ENCODE measurements at places on chromosomes 5 and 9. TPM values are rescaled to one million over a fixed set of nuclear protein-coding genes. Genes with fewer than 3 reads are reported as not detected.

The AHRR gene
- 17.2 TPM for total RNA-seq

The FGD3 gene
- total RNA-seq: 32.5 TPM

The QRFP gene
- total RNA-seq: not detected

The GADD45G gene
- 16.7 TPM for total RNA-seq

The CCNI2 gene
- total RNA-seq: 7.4 TPM

The CDC20B gene
- total RNA-seq: not detected

The OLFM1 gene
- total RNA-seq: 0.26 TPM

DNA sequence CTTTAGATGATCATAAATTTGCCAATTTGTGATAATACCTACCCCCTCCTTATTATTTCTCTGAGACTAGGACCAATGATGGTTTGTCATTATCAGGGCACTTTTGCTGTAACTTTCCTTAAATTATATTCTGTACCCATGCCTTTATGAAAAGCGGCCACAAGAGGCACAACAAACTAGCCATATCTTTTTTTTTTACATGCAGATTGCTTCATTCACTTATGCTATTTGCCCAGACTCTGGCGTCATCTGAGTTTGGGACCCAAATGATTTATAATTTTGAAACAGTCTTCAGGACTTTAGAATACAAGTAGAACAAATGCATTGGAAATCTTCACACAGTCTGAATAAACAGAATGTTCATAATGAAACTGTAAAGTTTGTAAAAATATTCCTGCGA, 408.1 kb downstream of the MAT2B start:
- no peak for DNase-seq

- no peak for DNase-seq
These were observed 24.0 kb upstream of the FAM120AOS start for GRCh38 chr9:93477397-93477796.

DNA sequence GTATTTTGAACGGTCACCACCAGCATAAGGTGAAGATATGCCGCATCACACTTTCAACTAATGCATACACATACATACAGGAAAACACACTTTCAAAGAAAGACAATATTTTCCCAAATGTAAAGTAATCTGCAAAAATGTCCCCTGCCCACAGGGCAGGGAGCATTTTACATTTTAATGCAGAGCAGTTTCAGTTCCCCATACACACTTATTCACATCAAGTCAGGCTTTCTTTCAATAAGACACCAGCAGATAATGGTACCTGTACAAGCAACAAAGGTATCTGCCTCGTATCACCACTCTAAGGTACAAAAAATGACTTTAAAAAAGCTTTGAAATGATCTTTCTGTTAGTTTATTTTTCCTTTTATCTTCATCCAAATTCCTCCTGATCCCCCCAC, 247.1 kb upstream of the CCNG1 start:
- DNase-seq: no peak

- DNase-seq: no peak
These were observed 139.7 kb upstream of the PITX1 start for GRCh38 chr5:135173662-135174290.

DNA sequence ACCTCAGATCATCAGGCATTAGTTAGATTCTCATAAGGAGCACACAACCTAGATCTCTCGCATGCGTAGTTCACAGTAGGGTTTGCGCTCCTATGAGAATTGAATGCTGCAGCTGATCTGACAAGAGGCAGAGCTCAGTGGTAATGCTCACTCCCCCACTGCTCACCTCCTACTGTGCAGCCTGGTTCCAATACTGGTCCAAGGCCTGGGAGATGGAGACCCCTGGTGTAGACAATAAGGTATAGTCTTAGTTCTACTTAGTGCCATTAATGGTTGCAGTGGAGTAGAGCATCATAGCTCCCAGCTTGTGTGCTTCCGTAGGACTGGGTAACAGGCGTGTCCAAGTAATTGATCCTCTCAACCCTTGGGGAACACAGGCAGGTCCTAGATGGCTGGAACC, 70.4 kb upstream of the ANKRD55 start:
- DNase-seq: no peak

GRCh38 chr5:158484150-158484549, 615.6 kb downstream of the EBF1 start:
- no peak for DNase-seq

DNA sequence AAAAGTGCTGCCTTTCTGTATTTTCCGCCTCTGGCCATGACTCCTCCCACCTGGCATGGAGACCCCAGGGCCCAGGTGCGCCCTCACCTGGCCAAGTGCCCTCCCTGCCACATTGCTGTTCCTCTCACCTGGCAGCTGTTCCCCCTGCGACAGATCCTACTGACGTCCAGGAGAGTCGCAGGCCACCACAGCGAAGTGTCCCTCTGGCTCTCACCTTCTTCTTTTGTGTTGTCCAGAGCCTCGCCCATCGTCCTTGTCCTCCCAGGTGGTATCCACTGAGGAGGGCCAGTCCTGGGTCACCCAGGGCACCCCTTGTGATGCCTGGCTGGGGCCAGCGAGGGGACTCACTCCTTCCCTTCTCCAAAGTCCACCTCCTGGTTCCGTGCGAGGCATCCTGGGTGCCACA, 2.6 kb downstream of the NKD2 start:
- DNase-seq: peak; percentile 44

- no peak for DNase-seq
These were observed 74.1 kb upstream of the FSD1L start for GRCh38 chr9:105373723-105374122.

DNA sequence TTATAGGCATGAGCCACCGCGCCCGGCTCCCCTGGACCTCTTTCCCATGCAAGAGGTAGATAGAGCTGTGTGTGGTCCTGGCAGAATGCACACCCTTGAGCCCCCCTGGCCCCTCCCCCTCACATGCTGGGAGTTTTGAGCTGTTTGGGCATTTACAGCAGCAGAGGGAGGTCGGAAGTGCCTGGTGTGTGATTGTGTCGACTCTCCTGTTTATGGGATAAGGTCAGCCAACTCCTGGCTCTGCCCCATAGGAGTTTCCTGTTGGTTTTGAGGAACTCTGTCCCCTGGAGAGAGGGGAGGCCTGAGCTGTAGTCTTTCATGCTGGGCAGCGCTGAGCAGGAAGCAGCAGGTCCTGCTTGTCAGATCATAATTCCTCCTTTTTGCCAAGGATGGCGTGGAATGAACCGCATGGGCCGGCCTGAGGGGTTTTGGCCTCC, 6.0 kb downstream of the LRRC8A start:
- DNase-seq: no peak

- DNase-seq: no peak
These were observed 68.6 kb upstream of the MAP3K1 start for GRCh38 chr5:56746553-56747339.

- DNase-seq: no peak
These were observed 48.4 kb upstream of the APC start for GRCh38 chr5:112689155-112689909.

- no peak for DNase-seq
These were observed 177.8 kb upstream of the ZNF462 start for GRCh38 chr9:106684940-106685695.

GRCh38 chr5:40801771-40802562, 3.8 kb upstream of the PRKAA1 start:
- no peak for DNase-seq

- DNase-seq: no peak
These were observed 3.9 kb upstream of the ISL1 start for GRCh38 chr5:51379331-51379700.

DNA sequence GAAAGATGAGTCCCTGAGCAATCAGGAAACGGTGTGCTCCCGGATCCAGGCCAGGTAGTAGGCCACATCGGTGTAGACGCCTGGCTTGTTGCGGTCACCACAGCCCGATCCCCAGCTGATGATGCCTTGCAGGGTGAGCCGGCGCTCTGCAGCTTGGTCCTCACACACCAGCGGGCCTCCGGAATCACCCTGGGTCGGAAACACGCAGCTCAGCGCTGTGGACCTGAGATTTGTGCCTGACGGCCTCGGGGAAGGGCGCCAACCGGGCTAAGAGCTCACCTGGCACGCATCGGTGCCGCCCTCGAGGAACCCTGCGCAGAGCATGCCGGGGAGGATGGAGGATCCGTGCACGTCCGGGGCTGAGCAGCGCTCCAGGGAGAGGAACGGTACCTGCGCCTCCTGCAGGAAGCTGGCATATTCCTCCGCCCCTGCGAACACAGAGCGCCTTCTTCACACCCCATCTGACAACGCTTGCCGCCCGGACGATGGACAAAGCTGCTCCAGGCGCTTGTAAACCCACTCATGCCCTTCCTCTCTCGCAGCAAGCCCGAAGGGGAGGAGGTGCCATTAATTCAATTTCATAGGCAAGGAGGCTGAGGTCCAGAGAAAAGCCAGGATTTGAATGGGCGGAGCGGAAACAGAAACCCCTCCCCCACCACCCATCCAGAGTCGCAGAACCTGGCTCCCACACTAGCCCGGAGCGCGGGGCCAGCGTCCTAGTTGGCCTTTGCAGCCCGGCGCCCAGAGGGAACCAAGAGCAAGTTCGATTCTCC, 2.0 kb upstream of the PFN3 start:
- DNase-seq: peak; percentile 64

DNA sequence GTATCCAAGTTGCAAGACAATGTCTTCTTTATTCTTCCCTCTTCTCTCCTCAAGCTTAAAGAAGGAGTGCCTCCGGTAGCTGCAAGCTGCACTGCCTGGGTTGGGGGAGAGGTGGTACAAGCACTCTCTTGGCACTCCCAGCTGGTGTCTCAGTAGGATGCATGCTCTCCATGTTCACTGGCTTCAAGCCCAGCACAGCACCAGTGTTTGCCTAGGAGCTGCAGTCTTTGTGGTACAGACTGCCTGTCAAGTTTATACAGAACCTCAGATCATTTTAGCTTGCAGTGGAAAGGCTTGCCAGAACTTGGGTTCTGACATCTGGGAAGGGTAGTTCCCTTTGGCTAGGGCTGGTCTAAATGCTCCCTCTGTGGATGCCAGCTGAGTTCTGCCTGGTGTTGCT, 505.6 kb downstream of the MAN2A1 start:
- no peak for DNase-seq

- DNase-seq: no peak
These were observed 138.2 kb upstream of the FST start for GRCh38 chr5:53342236-53342635.

- DNase-seq: no peak
These were observed 23.5 kb downstream of the GRAMD2B start for GRCh38 chr5:126446498-126447224.

DNA sequence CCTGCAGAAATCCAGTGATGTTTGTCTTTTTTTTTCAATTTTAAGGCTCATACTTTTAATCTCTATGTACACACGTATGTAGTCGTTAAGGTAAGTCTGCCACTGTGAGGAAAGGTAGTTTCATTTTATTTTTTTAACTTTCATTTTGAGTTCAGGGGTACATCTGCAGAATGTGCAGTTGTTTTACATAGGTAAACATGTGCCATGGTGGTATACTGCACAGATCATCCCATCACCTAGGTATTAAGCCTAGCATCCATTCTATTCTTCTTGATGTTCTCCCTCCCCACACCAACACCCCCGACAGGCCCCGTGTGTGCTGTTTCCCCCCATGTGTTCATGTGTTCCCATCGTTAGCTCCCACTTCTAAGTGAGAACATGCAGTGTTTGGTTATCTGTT, 19.7 kb downstream of the MUSK start:
- DNase-seq: no peak

- no peak for DNase-seq
These were observed 209.3 kb downstream of the NR3C1 start for GRCh38 chr5:143194206-143194605.

- peak; percentile 45 for DNase-seq
These were observed 63.1 kb downstream of the CXXC5 start for GRCh38 chr5:139711067-139711905.

- DNase-seq: no peak
These were observed 115.1 kb upstream of the MVB12B start for GRCh38 chr9:126211441-126212074.

DNA sequence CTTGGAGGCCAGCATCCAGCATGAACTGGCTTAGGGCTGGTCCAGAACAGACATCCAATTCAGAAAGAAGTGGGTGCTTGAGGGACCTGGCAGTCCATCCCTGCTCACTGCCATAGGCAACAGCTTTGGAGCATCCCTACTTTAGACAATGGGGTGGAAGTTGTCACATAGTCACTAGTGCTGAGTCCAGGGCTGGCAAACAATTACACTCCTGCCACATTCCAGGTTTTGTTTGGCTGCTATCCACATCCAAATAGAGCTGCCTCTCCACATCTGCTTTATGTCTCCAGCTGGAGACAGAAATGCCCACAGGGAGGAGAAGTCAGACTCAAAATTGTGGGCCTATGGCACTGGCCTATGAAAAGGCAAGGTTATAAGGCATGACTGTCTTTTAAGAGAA, 7.0 kb downstream of the FSTL4 start:
- DNase-seq: no peak

DNA sequence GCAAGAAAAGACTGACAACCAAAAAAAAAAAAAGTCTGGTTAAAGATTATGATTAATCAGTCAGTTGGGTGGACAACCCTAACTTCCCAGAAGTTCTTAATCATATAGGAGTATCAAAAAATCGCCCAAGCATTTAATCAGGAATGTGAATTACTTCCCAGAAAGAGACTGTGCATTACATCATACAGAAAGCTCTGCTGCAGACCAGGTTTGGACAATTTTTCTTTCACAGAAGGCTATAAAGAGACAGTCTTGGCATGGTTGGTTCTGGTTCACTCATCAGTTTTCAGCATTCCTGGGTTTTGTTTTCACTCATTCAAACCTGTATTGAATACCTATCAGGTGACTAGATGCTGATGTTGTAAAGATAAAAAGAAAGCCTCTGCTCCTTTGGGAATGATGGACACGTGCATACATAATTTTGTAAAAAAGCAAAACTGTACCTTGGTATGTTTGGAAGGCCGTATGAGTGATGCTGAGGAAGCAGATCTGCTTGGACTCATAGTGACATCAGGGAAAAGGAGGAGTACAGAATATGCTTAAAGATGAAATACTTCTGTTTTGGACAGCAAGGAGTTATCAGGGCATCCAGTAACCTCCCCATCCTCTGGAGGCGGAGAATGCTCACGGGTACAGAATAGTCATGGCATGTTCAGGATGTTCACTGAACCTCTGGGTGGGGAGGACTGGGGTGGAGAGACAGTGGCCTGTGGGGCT, 178.4 kb downstream of the GNA14 start:
- DNase-seq: no peak

- no peak for DNase-seq
These were observed 1.6 kb downstream of the HINT1 start for GRCh38 chr5:131163276-131164119.

GRCh38 chr5:170907758-170908157, 45.9 kb downstream of the RANBP17 start:
- DNase-seq: no peak

- no peak for DNase-seq
These were observed 66.9 kb downstream of the ZCCHC7 start for GRCh38 chr9:37187292-37187691.
